ENCODE measurements at places on chromosomes 1 and 21.

- DNase-seq, result no peak
These were observed 46.1 kb downstream of the ITSN1 start for GRCh38 chr21:33688353-33688752.

DNA sequence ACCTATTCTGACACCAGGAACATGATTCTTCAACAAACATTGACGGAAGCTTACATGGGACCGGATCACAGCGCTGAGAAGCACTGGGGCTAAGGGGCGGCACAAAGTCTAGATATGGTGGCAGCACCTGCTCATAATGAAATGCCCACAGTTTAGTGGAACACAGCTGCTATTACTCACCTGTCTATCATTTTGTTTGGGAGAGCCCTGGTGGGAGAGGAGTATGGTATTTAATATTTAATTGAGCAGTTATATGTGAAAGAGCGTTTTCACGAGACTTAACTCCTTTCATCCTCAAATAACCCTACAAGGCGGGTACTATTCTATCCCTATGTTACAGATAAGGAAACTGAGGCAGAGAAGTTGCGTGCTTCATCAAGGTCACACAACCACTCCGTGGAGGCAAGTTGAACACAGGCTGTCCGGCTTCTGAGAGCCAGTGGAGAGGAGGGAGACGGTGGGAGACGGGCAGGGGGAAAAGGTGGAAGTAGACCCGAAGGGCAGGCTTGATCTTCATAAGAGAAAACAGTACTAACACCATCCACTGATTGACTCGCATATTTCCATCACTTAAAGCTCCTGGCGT, 790 bp upstream of the TSNAX start:
- no peak for DNase-seq

DNA sequence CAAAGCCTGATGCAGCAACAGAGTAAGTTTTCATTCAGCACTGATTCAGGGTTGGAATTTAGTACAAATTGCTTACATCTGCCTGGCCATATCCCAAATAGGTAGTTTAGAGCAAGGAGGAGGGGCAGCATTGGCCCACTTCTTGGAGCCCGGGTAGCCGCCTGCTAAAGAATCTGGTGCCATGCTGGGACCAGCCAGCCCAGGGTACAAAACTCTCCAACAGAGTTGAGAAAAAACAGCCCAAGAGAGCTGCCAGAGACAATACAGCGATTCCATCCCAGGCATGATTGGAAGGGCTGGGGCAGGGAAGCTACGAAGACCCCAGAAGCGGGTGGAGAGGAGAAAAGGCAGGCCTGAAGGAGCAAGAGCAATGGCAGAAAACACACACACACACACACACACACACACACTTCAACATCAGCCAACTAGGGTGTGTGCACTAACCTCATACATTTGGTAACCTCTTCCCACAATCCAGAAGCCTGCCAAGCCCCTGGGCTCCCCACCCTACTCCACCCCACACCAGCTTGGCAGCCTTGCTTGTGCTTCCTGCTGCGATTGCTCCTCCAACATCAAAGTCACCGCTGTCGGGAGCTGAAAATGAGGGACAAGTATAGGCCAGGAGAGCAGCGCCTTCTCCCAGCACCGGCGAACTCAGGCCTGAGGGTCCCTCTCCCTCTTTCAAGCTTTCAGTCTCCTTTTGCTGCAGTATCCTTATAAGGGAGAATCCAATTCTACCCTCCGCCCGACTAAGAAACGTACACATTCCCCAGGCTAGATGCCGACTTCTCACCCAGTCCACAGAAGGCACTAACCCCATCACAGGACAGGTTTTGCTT, 1.2 kb downstream of the PIK3C2B start:
- no peak for DNase-seq

DNA sequence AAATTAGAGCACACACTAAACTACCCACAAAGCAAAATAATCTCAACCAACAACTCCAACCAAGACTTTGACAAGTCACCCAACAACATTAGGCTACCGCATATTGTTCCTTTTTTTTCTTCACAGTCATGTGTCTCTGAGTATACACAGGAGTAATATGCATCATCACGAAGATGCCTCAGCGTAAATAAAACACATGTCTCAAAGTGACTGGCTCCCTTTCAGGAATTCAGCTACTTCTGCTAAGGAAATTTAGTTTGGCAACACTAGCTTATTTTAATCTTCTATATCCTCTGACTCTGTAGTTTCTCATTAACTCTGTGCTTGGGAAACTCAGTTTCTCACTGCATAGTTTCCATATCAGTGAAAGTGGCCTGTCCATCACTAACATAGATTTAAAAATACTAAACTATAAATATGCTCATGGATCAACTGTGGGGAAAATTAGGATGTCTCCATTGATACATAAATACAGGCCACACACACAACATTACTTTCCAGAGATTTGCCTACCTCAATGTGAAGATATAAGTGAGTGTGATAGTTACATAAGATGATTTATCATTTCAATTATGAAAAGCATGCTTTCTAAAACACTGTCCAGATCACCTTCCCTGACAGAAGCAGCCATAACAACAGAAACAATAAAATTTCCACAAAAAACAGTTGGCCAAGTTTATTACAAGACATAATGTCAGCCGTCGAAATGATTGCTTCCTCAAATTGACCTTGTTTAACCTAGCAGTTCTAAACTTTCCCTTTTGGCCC, 113.2 kb downstream of the PTGER3 start:
- no peak for DNase-seq

DNA sequence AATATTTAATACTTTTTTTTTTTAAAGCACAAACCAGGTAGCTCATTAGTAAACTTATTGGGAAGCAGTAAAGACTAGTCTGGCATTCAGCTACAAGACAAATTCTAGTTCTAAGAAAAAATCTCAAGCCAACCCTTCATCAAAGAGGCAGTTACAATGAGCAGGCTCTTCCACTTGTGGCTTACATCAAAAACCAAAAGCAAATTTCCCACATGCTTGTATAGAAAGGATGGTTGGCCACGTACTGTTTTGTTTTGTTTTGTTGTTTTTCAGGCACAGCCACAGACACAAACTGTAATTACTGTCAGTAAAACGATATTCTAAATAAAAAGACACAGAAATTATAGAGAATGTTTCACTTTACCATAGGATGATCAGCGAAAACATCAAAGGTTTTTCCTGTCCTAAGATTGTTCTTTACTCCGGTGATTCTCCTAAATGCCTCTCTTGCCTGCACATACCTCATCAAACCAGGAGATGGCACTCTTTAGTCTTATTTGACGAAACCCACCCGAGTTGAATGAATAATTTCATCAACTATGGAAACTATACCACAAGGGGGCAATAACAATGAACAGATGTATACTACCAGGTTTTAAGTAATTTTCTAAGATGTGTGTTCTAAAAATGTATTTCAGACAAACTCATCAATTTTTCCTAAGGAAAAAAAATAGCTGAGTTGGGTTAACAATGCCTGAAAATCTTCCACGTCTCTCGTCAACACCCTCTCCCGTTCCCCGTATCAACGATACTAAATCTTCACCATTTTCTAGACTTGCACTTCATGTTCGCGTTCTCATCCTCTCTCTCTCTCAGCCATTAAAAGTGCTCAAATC, 26.9 kb downstream of the RPL5 start:
- DNase-seq, result peak; percentile 69

DNA sequence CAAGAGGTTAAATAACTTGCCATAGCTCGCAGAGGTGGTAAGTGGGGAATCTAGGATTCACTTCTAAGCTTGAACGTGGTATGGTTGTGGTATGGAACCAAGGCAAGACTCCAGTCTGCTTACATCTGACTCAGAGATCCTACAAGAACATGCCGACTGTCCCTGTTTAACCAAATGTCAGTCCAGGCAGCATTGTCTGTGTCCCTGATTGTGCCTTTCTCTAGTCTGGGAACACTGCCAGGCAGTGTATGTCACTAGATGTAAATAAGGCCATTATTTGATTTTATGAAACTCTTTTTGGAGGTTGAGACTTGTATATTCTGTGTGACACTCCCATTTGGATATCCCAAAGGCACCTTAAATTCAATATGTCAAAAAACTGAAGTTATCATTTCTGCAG, 96.0 kb downstream of the NOS1AP start:
- no peak for DNase-seq

- peak; percentile 18 for DNase-seq
These were observed 30.7 kb downstream of the NOL9 start for GRCh38 chr1:6523566-6523965.

DNA sequence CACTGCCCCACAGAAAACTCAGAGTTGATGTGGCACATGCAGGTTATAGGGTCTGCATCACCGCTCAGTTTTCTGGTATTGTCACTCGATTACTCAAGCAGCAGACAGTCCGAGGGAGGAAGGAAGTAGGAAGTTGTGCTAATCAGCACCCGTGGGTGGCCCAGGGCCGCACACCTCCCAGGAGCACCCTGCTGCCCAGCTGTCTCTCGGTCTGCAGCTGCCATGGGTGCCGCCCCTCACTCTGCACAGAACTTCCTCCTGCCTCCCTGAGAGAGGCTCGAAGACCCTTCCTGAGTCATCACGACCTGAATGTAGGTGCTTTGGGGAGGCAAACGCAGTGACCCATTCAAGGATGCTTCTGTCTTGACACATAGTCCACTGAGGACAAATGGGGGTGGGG, 4.2 kb upstream of the TFF3 start:
- no peak for DNase-seq

DNA sequence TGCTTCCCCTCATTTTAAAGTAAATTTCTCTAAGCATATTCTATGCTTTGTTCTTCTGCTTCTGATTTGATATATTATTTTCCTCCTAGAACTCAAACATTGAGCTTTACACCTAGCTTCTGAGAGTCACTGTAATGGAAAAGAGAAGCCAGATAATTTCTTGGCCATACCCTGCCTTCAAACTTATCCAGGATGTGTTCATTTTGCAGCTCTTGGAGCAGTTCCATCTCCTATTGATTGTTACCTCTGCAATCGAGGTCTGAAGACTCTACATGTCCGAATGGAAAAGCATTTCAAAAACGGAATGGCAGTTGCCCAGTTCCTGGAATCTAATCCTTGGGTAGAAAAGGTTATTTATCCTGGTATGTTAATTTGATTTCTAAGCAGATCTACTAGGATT, 20.8 kb downstream of the CTH start:
- no peak for DNase-seq

- no peak for DNase-seq
These were observed 308.5 kb upstream of the VAMP3 start for GRCh38 chr1:7462617-7463016.

GRCh38 chr1:226578946-226579578, 30.5 kb downstream of the STUM start:
- DNase-seq, result no peak

DNA sequence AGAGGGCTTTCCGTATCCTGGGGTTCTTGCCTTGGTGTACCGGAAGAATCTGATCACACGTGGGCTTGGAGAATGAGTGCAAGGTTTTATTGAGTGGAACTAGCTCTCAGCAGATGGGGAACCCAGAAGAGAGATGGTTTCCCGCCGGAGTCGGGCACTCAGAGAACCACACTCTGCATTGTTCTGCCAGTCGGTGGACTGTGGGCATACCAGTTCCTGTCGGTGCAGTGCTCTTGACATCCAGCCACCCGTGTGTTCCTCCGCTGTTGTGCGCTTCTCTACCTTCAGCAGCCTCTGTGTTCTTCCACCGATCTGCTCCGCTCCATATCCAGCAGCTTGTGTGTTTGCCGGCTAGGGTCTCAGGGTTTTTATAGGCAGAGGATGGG, 10.8 kb upstream of the PPIE start:
- DNase-seq, result no peak

DNA sequence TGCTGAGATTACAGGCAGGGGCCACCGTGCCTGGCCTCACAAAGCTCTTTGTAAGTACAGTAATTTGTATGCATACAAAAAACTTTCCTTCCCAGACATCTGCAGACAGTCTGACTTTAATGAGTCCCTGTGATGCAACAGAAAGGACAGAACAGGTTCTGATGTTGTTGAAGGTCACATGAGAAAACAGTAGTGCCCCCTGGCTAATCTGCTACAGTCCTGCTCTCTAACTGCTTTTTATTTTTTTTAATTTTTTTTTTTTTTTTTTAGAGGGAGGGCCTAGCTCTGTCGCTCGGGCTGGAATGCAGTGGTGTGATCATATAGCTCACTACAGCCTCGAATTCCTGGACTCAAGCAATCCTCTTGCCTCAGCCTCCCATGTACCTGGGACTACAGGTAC, 36.7 kb downstream of the ACBD3 start:
- DNase-seq, result no peak

DNA sequence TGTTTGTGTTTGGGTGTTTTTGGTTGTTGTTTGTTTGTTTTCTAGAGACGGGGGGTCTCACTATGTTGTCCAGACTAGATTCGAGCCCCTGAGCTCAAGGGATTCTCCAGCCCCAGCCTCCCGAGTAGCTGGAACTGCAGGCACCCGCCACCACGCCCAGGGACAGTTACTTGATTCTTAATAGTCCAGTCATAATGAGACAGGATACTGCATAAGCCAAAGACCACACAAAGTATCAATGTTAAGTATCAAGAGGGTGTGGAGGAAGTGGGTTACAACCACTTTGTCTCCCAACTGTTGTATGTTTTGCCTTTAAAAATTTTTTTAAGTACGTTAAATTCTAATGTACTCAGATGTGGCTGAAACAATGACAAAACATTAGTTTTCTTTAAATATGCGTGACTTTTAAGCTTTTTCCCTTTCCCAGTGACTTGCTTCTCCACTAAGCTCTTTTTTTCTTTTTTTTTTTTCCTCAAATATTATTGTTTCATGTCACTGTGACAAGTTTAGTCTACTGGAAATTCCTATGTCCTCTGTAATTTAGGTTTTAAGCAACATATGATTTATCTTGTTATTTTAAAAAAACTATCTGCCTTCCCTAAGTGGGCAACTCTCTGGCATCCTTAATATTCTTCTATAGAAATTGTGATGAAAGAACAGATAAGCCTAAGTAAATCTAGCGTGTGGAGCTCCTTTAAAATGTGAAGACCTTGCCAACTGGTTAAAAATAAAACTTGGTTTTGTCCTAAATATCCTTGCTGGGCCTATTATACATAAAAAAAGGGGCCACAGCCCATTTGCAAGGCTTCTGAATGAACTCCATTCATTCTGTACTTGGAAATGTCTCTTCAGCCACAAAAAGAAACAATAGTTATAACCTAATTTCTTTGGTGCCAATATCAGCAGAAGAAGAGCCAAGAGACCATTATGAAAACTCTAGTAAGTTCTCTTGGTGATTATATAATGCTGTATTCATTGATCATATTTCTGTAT, 56.2 kb upstream of the DPH5 start:
- no peak for DNase-seq

DNA sequence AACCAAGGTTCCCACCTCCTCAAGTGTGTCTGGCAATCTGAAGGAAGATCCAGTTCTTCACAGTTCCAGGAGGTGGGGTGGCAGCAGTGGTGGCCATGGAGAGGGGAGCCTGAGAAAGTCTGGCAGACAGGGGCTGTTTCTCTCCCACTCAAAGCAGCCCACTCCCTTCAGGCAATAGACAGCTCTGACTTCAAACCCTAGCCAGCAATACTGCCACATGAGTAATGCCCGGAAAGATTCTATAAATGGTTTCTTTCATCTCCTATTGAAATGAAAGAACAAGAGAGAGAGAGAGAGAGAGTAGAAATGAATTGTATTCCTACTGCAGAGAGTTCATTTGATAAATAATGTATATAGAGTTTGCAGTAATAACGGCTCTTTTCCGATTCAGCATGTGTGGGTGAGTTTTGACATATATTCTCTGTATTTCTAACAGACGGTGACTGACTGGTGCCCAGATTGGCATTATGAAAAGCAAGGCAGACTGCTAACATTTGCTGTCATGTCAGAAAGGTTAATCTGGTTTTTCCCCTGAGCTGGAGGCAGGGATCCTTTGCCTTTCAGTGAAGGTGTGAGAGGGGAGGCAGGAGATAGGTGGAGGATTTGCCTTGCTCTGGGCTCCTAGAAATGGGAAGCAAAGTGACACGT, 267.1 kb upstream of the KIAA0040 start:
- DNase-seq, result no peak

Measured in cerebellar nuclear complex (tissue), 1 donor.